ENCODE measurements at places on chromosomes 7 and 10.

DNA sequence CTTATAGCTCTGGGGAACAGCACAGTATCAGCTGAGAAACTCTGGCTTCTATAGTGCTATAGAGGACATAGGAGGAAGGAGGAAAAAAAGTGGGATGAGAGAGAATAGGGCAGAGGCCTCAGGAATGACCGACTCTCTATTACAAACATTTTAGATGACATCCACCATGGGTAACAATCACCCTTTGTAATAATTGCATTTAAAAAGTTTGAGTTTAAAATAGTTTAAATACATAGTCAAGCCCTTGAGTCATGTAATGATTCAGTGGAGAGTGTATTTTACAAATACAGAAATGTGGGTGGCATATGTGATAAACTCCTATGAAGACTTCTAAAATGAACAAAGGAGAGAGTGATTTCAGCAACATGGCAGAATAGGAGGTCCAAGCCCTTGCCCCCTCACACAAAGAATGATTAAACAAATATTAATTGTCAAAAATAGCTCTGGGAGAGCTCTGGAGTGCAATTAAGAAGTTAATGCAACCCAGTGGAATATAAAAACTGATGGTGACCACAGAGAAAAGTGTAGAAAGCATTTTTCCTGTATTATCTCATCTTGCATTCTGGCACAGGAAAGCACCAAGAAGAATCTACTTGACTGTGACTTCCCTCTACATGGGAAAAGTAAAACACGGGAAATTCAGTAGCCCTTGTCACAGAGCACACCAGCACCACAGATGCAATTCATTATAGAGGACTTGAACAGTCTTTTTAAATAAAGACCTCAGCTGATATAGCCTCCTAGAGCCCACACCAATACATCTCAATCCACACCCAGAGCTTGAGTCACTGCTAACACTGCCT is 569.0 kb upstream of the SORCS1 start:
- no peak for DNase-seq

GRCh38 chr10:661597-662222 is 27.8 kb downstream of the DIP2C start:
- DNase-seq: no peak

GRCh38 chr7:24378871-24379616 is 95.1 kb downstream of the NPY start:
- DNase-seq: no peak

- no peak for DNase-seq
These were observed 189.5 kb upstream of the CDC14C start for GRCh38 chr7:48734695-48735406.

All from amniotic stem cell (primary cell).